ENCODE measurements at places on chromosomes 1 and 21.

- no peak for DNase-seq
Observed at GRCh38 chr1:116380499-116381242, 7.6 kb downstream of the ATP1A1 start.

DNA sequence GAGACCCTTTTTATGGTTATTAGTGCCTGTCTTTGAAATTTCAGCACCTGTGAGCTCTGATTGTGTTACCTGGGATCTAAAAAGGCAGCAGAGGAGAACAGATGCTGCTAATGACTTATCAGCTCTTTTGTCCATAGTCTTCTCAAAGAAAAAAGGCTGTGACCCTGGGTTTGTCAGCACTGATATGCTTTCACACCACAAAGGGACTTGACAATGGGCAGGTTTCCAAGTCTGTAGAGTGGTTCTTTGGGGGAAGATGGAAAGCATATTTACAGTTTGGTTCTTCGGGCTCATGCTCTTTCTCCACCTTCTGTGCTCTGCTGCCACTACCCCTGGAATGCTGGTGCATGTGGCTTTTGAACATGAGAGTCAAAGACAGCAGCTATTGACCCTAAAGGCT is 32.0 kb downstream of the DNAJC6 start:
- no peak for DNase-seq

GRCh38 chr21:35044770-35045541 is 4.1 kb downstream of the RUNX1 start:
- DNase-seq, result no peak

- no peak for DNase-seq
Observed at GRCh38 chr1:201537028-201537427, 1.9 kb upstream of the NAV1 start.

DNA sequence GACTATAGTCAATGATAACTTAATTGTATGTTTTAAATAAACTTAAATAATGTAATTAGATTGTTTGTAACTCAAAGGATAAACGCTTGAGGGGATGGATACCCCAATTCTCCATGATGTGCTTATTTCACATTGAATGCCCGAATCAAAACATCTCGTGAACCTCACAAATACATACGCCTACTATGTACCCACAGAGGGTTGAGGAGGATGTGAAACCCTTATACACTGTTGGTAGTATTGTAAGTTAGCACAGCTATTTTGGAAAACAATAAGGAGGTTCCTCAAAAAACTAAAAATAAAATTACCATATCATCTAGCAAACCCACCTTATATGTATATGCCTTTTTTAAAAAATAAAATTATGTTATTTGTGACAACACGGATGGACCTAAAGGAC is 198.6 kb downstream of the MRPL39 start:
- no peak for DNase-seq

DNA sequence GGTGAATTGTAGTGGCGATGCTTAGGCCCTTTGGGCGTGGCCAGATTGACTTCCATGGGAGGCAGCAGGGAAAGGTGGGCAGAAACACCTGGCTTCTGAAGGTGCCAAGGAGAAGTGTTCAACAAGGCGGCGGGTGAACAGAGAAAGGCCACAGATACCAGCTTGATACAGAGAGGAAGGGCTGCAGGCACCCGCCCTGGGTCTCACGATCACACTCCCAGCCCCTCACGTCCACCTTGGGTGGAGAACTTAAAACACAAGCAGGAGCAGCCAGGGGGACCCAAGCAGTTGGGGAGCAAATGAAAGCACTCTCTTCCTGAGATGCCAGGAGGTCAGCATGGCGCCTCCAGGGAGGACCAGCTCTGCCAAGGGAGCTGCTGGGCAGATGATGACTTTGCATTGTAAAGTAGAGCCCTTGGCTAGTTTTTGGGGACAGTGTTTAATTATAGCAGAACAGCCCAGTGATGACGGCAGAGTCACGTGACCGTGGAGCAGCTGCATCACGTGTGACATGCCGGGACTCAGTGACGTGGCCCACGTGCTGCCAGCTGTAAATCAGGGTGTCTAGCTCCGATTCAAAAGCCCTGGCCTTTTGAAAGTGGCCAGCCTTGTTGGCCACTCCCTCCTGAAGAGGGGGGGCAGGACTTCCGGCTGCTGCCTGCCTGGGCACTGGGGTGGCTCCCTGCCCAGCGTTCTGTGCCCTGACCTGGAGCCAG is 19.0 kb downstream of the SLC37A1 start:
- no peak for DNase-seq

GRCh38 chr1:198544265-198544664 is 3.8 kb upstream of the ATP6V1G3 start:
- no peak for DNase-seq

DNA sequence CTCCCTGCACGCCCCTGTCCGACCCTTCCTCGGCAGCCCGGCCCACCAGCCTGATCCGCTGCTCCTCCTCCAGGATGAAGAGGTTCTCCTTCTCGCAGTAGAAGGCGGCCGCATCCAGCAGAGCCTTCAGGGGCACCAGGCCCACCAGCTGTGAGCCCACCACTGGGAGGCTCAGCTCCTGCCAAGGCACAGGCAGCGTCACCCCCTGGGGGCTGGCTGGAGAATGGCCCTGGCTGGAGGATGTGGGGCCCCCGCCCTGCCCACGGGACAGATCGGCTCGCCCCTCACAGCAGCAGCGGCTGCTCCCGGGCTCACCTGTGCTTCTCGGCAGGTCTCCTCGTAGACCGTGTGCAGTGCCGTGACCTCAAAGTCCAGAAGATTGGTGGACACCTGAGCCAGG is 5.3 kb downstream of the FTCD start:
- DNase-seq, result no peak

DNA sequence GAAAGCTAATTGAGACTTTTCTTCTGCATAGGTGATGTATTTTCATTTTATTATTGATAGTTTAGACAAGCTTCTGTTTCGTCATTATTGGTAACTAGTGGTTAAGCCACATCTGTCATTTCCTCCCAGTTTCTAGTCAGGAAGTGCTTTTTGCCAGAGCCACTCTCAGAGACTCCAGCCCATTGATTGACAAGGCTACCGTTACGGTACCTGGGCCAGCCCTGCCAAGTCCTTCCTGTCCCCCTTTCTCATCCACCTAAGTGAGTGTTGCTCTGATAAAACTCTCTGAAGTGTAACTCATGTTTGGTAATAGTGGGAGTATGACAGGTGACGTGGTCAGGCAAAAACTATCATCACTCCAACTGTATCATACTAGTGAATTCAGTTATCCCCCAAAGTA is 29.6 kb upstream of the AGL start:
- no peak for DNase-seq

- no peak for DNase-seq
Observed at GRCh38 chr1:103107741-103108375, 464 bp downstream of the COL11A1 start.

DNA sequence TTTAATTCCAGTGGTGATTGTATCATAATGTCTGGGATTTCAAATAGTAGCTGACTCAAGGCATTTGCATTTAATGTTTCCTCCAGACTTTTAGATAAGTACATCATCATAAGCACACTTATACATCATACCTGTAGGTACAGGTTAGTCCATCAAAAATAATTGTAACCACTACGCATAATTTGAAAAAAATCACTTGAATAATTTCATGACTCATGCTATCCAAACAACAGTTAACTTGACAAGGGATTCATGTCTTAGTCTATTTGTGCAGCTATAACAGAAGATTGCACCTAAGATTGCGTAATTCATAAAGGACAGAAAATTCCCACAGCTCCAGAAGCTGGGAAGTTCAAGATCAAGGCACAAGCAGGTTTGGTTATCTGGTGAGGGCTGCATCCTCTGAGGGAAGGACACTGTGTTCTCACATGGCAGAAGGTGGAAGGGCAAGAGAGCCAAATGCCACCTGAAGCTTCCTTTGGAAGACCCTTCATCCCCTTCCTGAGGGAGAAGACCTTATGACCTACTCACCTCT is 801.7 kb upstream of the BRINP3 start:
- no peak for DNase-seq

GRCh38 chr1:39080831-39081270 is 54.7 kb downstream of the NDUFS5 start:
- DNase-seq, result no peak

DNA sequence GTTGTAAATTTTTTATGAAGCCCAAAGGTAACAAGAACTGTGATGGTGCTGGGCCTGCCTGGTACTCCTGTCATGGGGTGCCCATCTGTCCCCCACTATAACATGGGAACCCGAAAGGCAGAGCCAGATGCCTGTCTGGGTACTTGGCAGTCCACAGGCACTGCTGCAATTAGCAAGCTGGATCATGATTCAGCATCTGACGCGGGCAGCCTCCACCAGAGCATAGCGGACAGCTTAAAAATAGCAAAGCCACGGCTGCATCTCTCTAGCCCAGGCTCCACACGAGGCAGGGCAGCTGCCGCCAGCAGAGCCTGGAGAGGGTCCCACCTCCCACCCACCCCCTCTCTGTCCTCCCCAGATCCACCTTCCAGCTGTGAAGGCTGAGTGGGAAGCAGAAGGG is 22.9 kb downstream of the SUSD4 start:
- peak; percentile 34 for DNase-seq

- DNase-seq, result no peak
Observed at GRCh38 chr1:100219883-100220282, 29.8 kb downstream of the DBT start.

DNA sequence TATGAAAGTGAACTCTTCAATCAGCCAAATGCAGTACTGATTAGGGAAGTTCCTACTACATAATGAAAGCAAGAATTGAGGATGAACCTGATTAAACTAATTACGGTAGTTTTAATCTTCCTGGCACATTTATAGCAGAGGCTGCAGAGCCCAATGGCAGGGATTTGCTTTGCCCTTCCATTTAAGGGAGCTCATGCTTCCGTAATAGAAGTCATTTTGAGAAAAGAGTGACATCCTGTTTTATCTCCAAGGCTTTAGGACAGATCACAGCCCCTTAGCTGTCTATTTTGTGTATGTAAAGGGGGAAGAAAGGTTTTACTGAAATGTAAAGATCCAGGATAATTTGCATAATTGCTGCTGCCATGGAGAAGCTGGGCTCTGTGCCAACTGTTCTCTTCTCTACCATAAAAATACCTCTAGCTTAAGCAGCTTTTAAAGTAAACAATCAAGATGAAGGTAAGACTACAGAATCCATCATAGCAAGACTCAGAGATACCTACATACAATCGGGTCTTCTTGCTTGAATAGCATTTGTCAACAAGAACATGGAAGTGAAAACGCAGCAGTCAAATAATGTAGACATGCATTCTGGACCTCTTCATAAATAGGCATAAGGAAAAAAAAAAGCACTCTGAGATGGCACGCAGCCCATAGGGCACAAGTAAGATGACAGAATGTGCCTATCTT is 62.5 kb downstream of the ASH1L start:
- DNase-seq, result peak; percentile 60

- no peak for DNase-seq
Observed at GRCh38 chr1:207017615-207018559, 14.7 kb downstream of the C1orf116 start.

DNA sequence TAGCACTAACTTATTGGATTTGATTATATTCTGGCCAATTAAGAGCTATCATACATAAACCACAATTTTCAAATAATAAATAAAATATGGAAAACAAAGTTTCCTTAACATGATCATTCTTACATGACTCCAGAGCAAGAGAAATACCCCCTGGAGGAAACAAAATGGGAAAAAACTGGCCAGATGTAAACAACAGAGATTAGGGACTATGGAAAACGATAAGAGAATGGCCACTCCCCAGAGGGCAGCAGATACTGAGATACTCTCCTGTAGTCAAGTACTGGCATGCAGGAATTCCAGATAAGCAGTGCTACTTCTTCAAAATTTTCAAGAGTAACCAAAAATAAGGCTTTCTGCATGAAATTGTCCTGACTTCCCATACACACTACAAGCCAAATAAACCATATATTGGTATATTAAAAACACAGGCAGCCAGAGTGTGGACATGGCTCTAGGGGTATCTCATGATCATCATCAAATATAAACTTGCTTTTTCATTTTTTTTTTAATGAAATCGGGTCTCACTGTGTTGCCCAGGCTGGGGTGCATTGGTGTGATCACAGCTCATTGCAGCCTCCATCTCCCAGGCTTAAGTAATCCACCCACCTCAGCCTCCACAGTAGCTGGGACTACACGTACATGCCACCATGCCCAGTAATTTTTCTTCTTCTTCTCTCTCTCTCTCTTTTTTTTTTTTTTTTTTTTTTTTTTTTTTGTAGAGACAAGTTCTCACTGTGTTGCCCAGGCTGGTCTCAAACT is 118.5 kb downstream of the EIF4G3 start:
- no peak for DNase-seq

- no peak for DNase-seq
Observed at GRCh38 chr1:209219791-209220524, 363.6 kb upstream of the CAMK1G start.

DNA sequence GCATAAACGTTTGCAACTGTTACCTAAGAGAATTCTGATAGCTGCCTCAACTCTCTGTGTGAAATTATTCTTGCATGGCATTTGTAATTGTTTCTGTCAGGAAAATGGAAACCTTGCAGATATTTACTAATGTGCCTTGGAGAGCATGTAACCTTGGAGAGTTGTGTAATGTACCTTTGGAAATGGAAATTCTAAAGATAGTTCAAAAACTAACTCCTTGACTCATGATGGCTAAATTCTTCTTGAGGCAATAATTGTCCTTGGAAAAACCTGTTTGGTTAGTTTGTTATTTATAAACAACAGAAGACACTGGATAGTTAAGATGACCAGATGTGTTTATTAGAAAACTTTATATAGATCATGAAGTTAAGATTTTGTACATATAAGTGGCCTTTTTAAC is 1033.8 kb downstream of the PLA2G4A start:
- no peak for DNase-seq

GRCh38 chr1:54302951-54303843 is 103.0 kb downstream of the SSBP3 start:
- DNase-seq, result no peak

- DNase-seq, result no peak
Observed at GRCh38 chr1:156226116-156226538, 13.3 kb downstream of the PMF1 start.

DNA sequence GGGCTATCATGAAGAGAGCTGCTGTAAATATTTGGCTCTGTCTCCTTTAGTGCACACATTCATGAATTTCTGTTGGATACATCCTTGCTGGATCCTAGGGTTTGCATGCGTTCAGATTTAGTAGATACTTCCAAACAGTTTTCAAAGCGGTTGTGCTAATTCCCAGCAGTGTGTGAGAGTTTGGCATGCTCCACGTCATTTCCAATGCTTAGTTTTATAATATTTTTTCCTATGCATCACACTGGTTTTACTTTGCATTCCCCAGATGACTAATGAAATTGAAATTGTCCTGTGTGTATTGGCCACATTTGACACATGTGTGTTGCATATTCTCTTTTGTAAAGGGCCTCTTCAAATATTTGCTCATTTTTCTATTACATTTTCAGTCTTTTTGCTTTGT is 18.5 kb upstream of the AADACL3 start:
- no peak for DNase-seq

GRCh38 chr1:52216907-52217458 is 75.1 kb downstream of the ZFYVE9 start:
- no peak for DNase-seq

GRCh38 chr1:159980786-159981185 is 26.7 kb upstream of the SLAMF9 start:
- no peak for DNase-seq
